ENCODE measurements at places on chromosomes 7 and 10. TPM values are rescaled to one million over a fixed set of nuclear protein-coding genes. Genes with fewer than 3 reads are reported as not detected.
A peak's percentile ranks its signal among the peaks of the same experiment; 100 is the strongest.

Gene PPP1R9A
- total RNA-seq = 24.0 TPM

Gene NKX2-3
- total RNA-seq = 3.4 TPM

Gene SORCS3
- 0.22 TPM for total RNA-seq

Gene HSPA12A
- 7.2 TPM for total RNA-seq

Gene EIF5AL1
- total RNA-seq = 0.53 TPM

Gene TRPV6
- 0.21 TPM for total RNA-seq

Gene ECHDC3
- 10.2 TPM for total RNA-seq

Gene DENND2A
- 8.2 TPM for total RNA-seq

Gene ADIRF
- 73.1 TPM for total RNA-seq

Gene NRG3
- 0.11 TPM for total RNA-seq

Gene GRB10
- total RNA-seq = 13.8 TPM

Gene PON1
- total RNA-seq = not detected

Gene CYP3A7
- total RNA-seq = 0.39 TPM

Gene SPACDR
- total RNA-seq = 0.31 TPM

GRCh38 chr10:20271490-20271889 is 455.3 kb downstream of the PLXDC2 start:
- DNase-seq = no peak

DNA sequence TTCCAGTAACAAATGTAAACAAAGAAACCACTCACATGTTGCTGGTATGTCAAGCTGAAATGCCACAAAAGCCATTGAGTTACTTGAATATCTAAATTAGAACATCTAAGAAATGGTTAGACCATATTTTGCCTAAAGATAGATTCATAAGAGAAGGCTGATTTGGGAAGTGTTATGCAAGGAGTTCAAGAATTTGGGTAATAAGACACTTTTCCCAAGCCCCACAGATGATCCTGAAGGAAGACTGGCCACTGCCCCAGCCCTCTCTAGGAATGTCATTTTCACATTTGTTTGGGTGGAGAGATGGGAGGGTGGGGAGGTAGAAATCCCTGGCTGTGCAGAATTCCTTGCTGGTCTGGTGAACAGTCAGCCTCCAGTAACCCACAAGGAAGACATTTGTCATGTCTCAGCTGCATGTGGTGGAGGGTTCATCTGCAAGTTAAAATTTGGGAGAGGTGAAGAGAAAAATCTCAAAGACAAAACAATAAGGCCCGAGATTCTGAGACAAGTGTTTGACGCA is 427.2 kb upstream of the KLF6 start:
- DNase-seq = no peak

- DNase-seq = no peak
Observed at GRCh38 chr7:115208710-115209560, 287.0 kb downstream of the MDFIC start.

- DNase-seq = no peak
Observed at GRCh38 chr10:81600185-81600584, 274.8 kb upstream of the NRG3 start.

GRCh38 chr10:58531084-58531695 is 18.5 kb downstream of the BICC1 start:
- DNase-seq = peak; percentile 65

GRCh38 chr7:28258240-28258639 is 77.6 kb upstream of the JAZF1 start:
- DNase-seq = no peak

DNA sequence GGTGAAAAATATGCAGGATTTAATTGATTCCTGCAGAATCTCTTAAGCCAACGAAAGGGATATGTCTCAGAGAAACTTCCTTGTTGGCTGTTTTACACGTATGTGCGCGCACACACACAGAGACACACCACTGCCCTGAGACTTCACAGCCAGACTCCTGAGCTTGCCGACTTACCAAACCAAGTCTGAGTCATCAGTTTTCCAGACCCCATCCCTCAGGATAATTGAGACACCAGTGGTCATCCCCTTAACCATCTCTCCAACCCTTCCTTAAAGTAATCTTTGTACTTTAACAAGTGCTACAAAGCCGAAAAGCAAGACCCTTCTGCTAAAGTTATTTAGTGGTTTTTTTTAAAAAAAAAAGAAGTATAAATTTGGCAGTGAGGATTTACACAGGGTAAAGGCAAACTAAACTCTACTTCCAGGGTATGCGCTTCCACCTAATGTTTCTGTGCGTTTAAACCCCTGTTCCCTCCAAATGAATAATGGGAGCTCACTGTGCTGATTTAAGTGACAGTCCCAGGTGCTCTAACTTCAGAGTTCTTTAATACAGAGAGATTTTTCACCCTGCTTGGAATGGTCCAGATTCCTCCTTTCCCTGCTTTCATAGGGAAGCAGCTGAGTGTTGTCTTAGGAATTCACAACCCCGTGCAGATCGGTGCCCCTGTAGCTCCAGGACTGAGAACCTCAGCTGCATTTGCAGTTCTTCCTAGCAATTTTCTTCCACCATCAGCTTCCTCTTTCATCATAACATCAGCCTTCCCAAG is 198.5 kb downstream of the INHBA start:
- no peak for DNase-seq

GRCh38 chr10:104255311-104255981 is 754 bp downstream of the GSTO1 start:
- peak; percentile 32 for DNase-seq

- DNase-seq = no peak
Observed at GRCh38 chr7:155404976-155405375, 53.0 kb upstream of the EN2 start.

GRCh38 chr7:139332697-139333359 is 8.3 kb upstream of the FMC1 start:
- no peak for DNase-seq

- DNase-seq = peak; percentile 66
Observed at GRCh38 chr7:47950714-47951113, 2.4 kb upstream of the PKD1L1 start.

GRCh38 chr10:83886871-83887270 is 252.4 kb upstream of the GHITM start:
- DNase-seq = no peak

Data from left colon (tissue), 2 donors.